ENCODE measurements at places on chromosomes 11 and 22.

DNA sequence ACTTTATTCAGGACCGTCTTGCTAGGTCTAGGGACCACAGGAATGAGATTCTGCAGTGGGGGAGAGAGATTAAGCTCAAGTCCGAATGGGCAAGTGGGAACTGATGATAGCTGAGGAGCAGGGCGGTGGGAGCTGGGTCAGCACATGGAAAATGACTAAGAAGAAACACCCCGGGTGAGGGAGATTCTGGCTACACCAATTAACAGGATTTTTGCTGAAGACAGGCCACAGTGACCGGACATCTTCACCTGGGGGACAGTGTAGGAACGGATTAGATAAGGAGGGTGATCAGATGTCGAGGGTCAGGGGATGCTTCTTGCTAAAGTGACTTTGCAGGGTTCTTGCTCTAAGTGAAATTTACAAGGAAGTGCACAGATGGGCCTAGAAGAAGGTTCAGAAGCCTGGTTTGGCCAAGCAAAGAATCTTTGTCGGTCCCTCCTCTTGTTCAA is 8.5 kb upstream of the DGCR8 start:
- DNase-seq: no peak

DNA sequence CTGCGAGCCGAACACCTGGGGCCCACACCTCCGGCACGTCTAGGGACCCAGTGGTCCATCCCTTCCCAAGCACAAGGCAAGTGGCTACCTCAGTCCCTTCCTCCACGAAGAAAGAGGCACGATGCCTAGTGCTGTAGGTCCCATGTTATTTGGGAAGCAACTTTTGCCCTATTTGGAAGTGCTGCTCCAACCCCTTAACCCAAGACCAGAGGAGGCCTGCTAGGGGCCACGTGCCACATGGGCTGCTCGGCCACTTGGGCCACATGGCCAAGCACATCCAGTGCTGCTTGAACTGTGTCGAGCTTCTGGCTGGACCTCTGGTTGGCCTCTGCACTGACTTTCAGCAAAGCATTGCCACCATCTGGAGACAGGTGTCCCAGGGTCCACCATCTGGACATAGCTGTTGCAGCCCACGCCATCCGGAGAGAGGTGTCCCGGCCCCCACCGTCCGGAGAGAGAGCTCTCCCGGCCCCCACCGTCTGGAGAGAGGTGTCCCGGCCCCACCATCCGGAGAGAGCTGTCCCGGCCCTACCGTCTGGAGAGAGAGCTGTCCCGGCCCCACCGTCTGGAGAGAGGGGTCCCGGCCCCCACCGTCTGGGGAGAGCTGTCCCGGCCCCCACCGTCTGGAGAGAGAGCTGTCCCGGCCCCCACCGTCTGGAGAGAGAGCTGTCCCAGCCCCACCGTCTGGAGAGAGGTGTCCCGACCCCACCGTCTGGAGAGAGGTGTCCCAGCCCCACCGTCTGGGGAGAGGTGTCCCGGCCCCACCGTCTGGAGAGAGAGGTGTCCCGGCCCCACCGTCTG is 6.5 kb upstream of the B4GALNT4 start:
- no peak for DNase-seq

- no peak for DNase-seq
These were observed 54.6 kb downstream of the IGLL1 start for GRCh38 chr22:23525510-23525909.

DNA sequence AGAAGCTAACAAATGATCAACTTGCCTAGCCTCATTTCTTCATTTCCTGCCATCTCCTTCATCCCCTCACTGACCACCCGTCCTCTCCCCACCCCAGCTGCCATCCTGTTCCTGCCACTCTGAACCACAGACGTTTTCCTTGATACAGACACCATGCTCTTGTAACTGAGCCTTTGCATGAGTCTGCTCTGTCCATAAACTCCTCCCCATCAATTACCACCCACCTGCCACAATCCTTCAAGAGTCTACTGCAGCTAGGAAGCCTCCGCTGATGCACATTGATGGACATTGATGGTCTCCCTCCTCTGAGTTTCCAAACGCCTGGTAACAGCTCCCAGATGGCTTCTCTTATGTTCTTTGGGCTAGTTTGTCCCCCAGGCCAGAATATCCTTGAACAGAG is 193.8 kb downstream of the DBX1 start:
- DNase-seq: no peak

DNA sequence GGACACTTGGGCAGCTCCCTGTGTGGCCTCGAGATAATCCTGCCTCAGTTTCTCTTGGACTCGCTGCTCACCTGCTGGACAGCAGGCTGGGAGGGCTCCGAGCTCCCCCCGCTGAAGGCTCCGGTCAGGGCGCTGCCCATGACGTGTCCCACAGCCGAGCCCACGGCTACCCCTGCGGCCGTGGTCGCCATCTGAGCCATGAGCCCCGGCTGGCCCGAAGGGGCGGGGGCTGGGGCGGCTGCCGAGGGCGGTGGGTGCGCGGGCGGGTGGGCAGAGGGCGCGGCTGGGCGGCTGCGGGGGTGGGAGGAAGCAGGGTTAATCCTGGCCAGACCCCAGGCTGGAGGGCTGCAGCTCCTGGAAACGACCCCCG is 484 bp downstream of the CHCHD10 start:
- DNase-seq: no peak

GRCh38 chr11:64007160-64007628 is 21.0 kb downstream of the OTUB1 start:
- DNase-seq: no peak
